ENCODE measurements at places on chromosomes 5 and 9.

DNA sequence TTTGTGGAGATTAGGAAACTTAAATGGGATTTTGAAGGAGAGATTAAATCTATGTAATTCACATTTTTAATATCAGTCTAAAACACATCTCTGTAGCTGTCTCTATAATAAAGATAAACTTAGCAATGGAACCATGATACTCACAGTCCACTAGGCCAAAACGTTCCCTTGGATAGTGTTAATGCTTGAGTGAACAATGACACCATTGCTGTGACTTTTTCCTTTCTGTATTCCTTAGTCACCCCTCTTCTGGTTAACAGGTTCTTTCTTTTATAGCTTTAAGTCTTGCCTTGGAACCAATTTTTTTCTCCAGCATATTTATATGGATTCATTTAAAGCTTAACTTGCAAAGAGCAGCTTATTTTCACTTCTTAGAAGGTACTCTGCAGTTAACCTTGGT, 63.3 kb downstream of the INSL6 start:
- DNase-seq, result no peak

- no peak for DNase-seq
These were observed 2.2 kb downstream of the LCN6 start for GRCh38 chr9:136746155-136746490.

GRCh38 chr9:137974746-137975526, 97.4 kb downstream of the CACNA1B start:
- no peak for DNase-seq

DNA sequence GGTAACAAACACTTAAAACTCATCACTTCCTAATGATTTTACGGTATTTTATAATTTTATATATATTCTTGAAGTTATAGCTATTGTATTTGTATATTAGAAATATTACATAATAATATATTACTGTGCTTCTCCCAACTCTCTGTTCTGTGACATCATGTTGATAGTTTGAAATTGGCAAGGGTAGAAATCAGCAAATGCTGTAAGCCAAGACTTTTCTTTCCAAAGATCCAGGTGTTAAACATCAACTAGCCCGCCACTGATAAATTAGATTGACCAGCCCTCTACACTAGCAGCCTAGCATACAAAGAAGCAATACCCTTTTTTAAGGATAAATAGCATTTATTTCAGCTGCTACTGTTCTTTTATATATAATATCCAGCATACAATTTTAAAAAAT, 122.9 kb downstream of the PRELID2 start:
- DNase-seq, result no peak

- no peak for DNase-seq
These were observed 20.8 kb upstream of the ZNF354A start for GRCh38 chr5:178751286-178751685.

- no peak for DNase-seq
These were observed 80.6 kb downstream of the WNK2 start for GRCh38 chr9:93264338-93265125.

DNA sequence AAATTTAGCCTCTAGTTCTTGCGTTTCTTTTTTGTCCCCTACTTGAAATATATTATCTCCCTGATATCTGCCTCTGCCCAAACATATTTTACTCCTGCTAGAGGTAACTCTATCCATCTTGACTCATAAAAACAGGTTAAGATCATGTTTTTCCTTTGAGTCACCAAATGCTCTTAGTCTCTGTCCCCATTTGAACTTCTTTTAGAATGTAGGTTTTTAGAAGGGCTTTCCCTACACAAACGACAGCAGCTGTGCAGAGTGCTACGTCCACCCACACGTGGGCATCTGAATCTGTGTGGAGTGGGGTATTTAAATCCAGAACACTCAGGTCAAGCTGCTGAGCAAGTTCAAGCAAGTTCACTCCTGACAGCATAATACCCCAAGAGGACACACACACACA, 2.2 kb downstream of the HSD17B3 start:
- no peak for DNase-seq

- peak; percentile 34 for DNase-seq
These were observed 1.7 kb downstream of the EBF1 start for GRCh38 chr5:159097784-159098602.

DNA sequence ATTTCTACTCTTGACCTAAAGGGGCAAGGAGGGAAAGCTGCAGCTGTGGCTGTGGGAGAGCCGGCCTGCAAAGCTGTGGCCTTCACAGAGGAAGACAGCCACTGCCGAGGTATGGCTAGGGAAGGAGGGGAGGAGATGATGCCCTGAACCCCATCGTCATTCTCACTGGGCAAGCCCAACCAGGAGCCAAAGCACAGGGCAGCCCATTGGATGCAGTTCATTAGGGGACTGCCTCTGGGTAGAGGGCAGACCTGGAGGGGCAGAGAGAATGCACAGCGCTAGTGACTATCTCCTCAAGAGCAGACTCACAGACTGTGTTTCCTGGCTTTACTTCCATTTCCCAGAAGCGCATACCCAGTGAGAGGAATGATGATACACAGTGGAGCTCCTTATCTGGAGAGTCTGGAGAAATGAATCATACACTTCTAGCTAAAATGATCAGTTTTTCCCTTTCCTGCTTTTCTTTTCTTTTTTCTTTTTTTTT, 47.2 kb upstream of the TTC23L start:
- DNase-seq, result no peak

Measured in natural killer cell (primary cell).